NCI-H748 treated with DMSO at 0.1 percent for 48 hours (cell line): ENCODE measurements at places on chromosomes 6 and 20.

GRCh38 chr6:124879110-124879991, 82.9 kb upstream of the RNF217 start:
- DNase-seq = no peak

GRCh38 chr6:132725947-132726607, 12.2 kb upstream of the VNN1 start:
- no peak for DNase-seq

DNA sequence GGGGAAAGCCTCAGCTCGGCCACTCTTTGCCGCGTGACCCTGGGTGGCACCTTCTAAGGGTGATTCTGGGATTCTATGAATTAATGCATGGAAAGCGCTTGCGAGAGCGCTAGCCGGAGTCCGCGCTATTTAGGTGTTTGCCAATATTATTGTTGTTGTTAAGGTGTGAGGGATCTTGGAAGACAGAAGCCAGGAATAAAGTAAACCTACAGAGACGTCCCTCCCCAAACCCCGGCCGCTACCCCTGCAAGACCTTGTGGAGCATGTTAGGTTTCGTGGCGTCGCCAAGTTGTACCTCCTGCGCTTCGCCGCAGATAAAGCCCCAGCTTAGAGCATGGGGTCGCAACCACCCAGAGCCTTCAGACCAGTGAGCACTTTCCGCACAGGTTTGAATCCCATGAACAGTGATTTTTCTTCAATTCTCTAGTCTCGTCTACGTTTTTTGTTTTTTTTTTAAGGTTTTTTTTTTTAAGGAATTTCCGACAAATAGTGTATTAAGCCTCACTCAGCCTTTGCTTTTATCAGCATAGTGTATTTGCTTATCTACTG, 16.9 kb upstream of the ZSCAN9 start:
- no peak for DNase-seq

DNA sequence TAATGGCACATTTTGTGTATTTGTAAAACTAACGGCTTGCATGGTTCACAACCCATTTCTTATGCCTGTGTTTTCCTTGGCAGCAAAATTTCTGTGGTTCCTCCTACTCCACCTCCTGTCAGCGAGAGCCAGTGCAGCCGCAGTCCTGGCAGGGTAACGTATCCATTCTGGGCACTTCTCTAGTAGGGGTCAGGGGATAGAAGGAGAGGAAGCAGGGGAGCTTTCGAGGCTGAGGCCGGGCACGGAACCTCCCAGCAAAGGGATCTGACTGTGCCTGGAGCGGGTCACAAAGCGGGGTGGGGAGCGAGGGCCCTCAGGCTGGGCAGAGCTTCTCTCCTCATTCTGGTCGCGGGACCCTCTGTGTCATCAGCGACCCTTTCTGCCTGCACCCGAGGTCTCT, 58.4 kb downstream of the SYTL3 start:
- no peak for DNase-seq

GRCh38 chr6:144776031-144776819, 491.1 kb downstream of the UTRN start:
- DNase-seq = no peak

DNA sequence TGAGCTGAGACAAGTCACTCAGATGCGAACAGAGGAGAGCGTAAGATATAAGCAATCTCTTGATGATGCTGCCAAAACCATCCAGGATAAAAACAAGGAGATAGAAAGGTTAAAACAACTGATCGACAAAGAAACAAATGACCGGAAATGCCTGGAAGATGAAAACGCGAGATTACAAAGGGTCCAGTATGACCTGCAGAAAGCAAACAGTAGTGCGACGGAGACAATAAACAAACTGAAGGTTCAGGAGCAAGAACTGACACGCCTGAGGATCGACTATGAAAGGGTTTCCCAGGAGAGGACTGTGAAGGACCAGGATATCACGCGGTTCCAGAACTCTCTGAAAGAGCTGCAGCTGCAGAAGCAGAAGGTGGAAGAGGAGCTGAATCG, 9.5 kb upstream of the SNRNP48 start:
- DNase-seq = no peak

GRCh38 chr6:158191032-158191431, 22.9 kb downstream of the GTF2H5 start:
- no peak for DNase-seq

DNA sequence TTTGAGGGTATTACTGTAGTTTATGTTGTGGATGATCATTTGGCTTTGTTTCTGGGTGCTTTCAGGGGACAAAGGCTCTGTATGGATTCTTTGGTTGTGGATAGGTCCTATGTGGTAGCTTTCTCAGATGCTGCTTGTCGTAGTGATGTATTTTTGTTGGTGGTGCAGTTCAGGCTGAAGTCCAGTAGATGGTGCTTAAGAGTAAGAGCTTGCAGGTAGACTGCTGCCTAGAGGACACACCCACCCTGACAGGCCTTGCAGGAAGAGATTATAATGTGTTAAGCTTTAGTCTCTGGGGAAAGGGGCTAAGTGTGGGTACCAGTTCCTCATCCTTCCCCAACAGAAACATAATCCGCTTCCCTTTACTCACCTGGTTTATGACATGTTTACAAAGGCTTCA, 62.6 kb upstream of the ADGRB3 start:
- DNase-seq = peak; percentile 55

DNA sequence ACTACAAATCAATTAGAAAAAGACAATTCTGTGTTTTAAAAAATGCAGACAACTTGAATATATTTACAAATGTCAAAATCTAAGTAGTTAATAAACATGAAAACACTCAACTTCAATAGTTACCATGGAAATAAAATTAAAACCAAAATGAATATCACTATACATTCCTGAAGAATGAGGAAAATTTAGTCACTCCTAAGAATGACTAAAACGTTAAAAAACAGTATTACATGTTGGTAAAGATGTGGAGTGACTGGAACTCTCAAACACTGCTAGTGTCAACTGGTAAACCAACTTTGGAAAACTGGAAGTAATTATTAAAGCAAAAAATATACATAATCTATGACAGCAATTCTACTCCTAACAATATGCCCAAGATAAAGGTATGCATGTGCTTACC, 36.3 kb downstream of the AHI1 start:
- DNase-seq = no peak

- no peak for DNase-seq
These were observed 16.6 kb downstream of the ZHX3 start for GRCh38 chr20:41300886-41301285.

GRCh38 chr6:47809873-47810272, 28.0 kb downstream of the OPN5 start:
- DNase-seq = no peak

DNA sequence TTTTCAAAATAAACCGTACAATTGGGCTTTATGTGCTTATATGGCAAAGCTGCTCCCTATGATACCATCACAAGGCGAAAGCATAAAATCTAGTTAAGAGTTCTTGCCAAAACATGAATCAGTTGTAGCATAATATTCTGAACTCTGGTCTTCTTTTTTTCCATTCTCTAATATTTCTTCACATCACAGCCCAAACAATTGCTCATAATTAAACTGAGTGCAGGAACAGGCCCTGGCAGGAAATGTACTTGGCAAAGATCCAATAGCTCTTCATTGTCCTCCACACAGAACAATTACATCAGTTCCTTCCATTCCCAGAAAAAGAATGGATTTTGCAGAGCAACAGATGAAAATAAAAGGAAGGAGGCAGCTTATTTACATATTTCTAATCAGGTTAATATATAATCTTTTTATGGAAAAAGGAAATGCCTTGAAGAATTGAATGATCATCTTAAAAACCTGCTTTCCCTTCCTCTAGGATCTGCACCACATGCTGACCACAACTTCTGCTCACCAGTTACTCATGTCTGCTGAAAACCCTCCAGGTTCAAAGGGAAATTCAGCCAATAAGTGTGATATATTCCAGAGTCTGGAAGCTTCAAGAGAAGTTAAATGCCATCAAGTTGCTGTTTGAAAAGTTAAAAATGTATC, 123.3 kb upstream of the COL21A1 start:
- DNase-seq = peak; percentile 98

DNA sequence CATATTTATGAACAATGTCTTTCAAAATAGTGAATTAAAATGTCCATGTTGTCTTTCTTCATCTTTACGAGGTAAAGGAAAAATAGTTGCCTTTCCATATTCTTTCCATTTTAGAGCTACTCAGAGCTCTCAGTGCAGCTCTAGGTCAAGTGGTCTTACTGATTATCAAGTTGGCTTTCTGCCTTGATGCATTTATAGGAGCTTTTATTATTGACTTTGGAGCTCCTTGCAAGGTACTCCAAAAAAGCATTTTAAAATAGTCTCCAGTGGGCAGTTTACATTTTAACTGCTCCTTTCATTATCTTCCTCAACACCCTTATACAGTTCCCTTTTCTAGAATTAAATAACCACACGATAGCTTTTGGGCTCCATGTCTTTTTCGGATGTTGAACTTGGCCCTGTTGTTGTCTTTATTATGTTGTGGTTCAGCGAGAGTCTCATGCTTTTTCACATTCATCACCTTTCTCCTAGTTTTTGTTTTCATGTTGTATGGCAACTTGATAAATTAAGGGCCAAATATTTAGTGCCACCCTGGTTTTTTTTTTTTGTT, 122.9 kb downstream of the CLIC5 start:
- DNase-seq = no peak

GRCh38 chr6:14857001-14857400, 388.9 kb upstream of the JARID2 start:
- no peak for DNase-seq

GRCh38 chr6:69865126-69865525, 1.2 kb upstream of the COL19A1 start:
- no peak for DNase-seq

DNA sequence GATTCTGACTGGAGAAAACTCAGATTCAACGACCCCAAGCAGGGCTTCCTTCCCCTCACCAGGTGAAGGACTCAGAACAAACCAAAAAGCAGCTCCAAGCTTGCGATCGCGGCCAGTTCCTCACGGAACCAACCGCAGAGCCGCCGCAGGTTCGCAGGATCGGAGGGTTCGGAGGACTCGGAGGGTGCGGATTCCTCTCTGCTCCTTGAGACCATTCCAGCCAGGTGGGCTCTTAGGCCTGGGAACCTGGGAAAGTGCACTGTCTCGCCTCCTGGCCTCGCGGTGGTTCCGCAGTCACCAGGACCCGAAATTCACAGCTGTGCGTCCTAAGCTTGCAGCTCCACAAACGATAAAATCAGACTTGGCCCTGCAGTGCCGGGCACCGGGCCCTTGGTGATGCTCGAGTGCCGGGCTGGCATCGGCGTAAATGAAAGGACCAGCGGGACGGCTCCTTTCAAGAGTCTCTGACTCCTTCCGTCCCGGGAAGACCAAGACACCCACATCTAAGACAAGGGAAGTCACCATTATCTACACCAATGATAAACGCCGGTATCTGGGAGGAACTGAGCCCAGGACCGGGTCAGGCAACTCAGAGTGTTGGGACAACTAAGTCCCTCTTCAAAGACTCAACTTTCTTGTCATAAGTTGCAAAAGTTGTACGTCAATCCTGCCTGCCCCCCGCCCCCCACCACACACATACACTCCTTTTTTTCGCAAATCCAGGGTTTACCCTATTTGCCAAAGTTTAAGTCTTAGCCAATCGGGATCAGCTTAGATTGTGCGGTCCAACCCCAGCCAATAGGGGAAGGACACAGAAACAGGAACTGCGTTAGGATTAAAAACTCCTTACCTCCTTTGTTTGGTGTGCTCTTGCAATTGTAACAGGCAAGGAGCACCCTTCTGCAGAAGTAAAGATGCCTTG, 69.8 kb upstream of the PRSS16 start:
- peak; percentile 75 for DNase-seq

DNA sequence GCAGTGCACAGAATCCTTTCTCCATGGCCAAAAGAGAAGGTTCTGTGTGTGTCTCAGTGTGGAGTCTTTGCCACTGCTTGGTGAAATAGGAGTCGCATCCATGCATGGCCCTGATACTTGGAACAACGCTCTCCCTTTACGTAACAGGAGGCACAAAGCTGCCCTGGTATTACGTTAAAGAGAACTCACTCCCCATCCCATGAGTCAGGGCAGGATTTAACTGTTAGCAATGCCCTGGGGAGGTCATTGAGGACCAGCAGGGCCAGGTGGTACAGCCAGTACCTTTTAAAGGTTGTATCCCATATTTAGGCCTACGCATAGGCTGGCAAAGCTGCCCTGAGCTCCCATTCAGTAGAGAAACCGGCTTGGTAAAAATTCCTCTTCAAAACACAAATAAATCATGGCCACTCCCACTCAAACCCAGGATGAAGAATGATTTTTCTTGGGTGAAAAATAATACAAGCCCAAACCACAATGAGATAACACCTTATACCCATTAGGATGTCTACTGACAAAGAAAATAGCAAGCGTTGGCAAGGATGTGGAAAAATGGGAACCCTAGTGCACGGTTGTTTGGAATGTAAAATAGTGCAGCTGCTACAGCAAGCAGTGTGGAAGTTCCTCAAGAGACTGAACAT, 37.1 kb downstream of the MYLK4 start:
- no peak for DNase-seq

GRCh38 chr20:17658648-17658993, 23.4 kb downstream of the RRBP1 start:
- no peak for DNase-seq

- no peak for DNase-seq
These were observed 232.5 kb downstream of the RFPL4B start for GRCh38 chr6:112579601-112580000.

- peak; percentile 64 for DNase-seq
These were observed 2.1 kb downstream of the MYLIP start for GRCh38 chr6:16130932-16131387.

DNA sequence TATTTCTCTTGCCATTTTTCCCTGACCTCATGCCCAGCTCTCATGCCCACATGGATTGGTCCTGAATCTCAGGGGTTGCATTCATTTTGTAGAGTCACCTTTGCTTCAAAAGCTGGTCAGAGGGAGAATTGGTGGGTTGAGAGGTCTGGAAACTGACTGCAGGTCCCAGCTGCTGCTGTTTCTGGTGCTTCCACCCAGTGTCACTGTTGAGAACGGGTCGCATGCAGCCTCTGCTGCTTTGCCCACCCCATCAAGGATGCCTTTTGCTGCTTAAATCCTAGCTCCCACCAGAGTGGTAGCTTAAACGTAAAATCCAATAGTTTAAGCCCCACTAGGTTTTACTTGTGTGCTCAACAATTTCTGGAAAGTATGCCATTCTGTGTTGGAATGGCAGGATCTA, 211.4 kb upstream of the TSHZ2 start:
- DNase-seq = no peak
